T-helper 17 cell (primary cell): ENCODE measurements at places on chromosomes 5 and 9.

DNA sequence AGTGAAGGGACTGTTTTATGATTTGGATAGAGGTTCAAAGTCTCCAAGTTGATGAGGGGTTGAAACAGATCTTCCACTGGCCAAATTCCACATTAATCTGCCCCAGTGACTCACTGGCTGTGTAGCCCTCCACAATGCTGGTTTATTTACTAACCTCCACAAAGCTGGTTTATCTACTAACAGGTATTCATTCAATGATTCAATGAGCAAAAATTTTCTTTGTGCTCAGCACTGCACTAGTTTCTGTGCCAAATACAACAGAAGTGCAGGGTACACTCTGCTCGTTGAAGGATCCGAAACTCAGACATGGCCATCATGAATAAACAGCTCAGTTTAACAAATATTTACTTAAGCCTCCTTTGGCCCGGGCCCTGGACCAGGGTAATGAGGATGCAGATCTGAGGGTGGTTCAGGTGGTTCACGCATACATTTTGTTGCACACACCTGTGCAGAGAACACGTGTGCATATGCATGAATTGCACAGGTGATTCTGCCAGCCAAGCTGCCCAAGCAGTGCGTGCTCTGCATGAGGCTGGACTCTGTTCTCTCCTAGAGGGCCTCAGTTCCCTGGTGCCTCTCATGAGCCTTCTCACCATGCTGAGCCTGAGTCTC is 71.0 kb downstream of the SH3PXD2B start:
- DNase-seq = no peak

- no peak for DNase-seq
These were observed 232.2 kb downstream of the PDE4D start for GRCh38 chr5:59661311-59661710.

DNA sequence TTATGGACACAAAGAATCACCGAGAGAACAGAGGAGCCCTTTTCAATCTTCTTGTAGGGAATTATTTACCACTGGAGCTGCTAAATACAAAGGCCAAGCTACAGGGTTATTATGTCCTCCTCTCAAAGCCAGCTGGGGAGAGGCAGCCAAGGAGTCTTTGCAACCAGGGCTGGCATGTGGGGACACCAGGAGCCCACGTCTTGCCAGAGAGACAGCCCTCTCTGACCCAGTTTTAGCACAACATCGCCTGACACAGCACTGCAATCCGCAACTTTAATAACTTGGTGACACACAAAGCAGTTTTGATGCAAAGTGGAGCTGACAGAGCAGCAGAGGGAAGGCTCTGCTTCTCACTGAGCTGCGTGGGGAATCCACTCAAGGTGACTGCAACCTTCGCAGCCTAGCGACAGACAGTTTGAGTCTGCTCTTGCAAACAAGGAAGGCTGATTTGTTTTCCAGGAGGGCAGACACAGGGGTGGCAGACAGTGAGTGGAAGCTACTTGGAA is 33.6 kb downstream of the TLR4 start:
- no peak for DNase-seq

- DNase-seq = no peak
These were observed 115.4 kb downstream of the OXCT1 start for GRCh38 chr5:41754857-41755256.

- DNase-seq = no peak
These were observed 435.9 kb upstream of the DMAC1 start for GRCh38 chr9:8235489-8235888.

- DNase-seq = no peak
These were observed 372.5 kb upstream of the KCNN2 start for GRCh38 chr5:113989278-113989912.

DNA sequence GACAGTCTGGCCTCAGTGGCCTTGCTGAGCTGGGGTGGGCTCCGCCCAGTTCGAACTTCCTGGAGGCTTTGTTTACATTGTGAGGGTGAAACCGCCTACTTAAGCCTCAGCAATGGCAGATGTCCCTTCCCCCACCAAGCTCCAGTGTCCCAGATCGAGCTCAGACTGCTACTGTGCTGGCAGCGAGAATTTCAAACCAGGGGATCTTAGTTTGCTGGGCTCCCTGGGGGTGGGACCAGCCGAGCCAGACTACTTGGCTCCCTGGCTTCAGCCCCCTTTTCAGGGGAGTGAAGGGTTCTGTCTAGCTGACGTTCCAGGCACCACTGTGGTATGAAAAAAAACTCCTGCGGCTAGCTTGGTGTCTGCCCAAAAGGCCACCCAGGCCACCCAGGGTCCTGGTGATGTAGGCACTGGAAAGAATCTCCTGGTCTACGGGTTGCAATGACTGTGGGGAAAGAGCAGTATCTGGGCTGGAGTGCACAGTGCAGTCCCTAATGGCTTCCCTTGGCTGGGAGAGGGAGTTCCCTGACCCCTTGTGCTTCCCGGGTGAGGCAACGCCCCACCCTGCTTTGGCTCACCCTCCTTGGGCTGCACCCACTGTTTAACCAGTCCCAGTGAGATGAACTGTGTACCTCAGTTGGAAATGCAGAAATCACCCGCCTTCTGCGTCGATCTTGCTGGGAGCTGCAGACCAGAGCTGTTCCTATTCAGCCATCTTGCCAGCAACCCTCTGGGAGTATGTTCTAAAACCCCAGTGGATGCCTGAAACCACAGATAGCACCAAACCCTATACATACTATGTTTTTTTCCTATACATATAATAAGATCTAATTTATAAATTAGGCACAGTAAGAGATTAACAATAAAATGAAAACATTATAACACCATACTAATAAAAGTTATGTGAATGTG is 95.5 kb downstream of the TMEM161B start:
- no peak for DNase-seq

GRCh38 chr9:3576328-3576727 is 50.5 kb upstream of the RFX3 start:
- no peak for DNase-seq

DNA sequence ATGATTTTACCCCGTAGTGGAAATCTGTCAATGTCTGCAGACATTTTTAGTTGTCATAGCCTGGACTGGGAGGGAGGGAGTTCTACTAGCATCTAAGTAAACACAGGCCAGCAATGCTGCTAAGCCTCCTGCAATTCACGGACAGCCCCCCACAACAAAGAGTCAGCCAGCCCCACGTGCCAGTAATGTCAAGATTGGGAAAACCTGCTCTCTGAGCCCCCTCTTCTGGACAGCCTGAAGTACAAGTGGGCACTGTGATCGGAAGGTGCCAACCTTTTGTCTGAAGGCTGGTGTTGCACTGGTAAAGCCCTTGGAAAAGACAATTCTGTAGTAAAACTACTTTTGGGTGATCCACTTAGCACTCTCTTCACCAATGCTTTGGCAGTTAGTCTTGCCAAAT is 154.5 kb downstream of the TARS1 start:
- no peak for DNase-seq

GRCh38 chr9:131661568-131662288 is 78.1 kb downstream of the RAPGEF1 start:
- peak; percentile 49 for DNase-seq

DNA sequence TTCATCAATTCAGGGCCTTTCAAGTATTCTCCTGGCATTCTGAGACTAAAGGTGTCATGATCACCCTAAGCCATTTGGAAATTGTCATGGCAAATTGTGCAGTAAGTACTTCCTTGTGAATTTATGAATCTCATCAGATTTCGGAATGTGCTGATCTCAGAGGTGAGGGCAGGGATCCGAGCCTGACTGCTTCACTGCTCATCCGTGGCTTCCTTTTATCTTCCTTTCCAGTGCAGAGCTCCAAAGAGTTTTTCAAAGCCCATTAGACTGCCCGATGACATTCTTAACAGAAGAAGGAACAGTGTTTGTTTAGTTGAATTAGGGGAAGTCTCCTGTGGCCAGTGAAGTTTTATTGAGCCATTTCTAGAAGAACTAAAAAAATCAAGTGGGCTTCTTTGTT is 182.8 kb upstream of the GDNF start:
- no peak for DNase-seq

DNA sequence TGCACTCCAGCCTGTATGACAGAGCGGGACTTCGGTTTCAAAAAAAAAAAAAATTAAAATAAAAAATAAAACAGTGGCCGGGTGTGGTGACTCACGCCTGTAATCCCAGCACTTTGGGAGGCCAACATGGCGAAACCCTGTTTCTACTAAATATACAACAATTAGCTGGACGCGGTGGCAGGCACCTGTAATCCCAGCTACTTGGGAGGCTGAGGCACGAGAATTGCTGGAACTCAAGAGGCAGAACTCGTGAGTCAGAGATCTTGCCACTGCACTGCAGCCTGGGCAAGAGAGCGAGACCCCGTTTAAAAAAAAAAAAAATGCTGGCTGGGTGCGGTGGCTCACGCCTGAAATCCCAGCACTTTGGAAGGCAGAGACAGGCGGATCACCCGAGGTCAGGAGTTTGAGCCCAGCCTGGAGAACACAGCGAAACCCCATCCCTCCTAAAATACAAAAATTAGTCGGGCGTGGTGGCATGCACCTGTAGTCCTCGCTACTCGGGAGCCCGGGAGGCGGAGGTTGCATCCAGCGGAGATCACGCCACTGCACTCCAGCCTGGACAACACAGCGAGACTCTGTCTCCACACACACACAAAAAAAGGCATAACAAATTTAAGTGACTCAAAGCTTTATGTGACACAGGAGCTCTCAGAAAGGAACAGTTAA is 1.5 kb upstream of the NPM1 start:
- no peak for DNase-seq

- no peak for DNase-seq
These were observed 8.4 kb upstream of the RANBP3L start for GRCh38 chr5:36310138-36310537.
